Midbrain (tissue), 1 donor: ENCODE measurements at places on chromosomes 12 and 14.

DNA sequence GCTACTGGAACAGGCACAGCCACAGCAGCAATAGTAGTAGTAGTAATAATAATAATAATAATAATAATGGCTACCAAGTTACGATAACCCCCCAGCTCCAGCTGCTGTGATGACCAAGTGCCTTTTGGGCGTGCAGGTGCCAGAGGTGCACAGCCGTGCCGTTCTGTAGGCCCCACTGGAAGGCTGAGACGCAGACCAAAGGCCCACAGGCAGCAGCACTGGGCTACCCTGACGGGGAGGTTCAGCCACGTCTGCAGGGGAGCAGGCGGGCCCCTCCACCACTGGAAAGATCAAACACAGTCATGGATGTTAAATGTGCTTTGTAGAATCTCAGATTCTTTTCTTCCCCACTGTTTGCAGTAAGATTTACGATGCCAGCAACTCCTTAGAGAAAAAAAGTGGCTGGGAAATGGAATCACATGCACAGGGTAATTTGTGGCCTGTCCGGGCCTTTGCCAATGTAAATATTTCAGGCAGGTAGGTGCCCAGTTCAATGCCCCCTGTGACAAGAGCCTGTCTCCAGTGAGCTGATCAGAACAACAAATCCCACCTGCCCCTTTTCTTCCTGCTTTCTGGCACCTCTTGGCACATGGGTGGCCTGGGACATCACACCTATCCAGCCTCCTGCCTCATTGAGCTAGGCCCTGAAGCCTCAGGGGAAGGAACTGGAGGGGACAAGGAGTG is 32.6 kb downstream of the CCDC85C start:
- DNase-seq: no peak

- DNase-seq: no peak
These were observed 131.7 kb downstream of the ST8SIA1 start for GRCh38 chr12:22202847-22203246.

DNA sequence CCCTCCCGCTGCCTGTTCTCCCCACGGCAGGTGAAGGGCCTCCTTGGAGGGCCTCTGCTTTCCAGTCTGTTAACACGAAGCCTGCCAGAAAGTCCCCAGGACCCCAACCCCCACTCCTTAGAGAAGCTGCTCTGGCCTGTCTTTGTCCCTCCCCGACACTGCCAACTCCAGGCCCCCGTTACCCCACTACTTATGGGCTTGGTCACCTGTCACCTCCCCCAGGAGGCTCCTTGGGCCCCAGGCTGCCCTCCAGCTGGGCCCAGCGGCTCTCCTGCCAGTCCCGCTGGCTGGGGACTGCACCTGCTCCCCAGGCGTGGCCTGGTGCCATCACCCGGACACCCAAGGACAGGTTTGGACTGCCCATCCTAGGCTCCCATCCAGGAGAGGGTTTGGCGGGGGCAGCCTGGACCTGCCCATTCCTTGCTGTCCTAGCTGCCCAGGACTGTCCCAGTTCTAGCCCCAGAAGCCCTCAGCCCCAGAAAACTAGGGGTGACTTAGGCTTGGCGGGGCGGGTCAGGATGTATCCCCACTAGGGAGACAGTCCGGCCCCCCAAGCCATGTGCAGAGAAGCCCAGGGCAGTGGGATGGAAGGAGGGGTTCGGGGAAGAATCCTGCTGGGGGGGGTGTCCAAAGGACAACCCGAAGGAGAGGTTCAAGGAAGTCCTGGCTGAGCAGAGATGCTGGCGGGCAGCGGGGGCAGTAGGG is 155.7 kb upstream of the C14orf180 start:
- no peak for DNase-seq

GRCh38 chr12:53204351-53204750 is 2.7 kb downstream of the ITGB7 start:
- no peak for DNase-seq

DNA sequence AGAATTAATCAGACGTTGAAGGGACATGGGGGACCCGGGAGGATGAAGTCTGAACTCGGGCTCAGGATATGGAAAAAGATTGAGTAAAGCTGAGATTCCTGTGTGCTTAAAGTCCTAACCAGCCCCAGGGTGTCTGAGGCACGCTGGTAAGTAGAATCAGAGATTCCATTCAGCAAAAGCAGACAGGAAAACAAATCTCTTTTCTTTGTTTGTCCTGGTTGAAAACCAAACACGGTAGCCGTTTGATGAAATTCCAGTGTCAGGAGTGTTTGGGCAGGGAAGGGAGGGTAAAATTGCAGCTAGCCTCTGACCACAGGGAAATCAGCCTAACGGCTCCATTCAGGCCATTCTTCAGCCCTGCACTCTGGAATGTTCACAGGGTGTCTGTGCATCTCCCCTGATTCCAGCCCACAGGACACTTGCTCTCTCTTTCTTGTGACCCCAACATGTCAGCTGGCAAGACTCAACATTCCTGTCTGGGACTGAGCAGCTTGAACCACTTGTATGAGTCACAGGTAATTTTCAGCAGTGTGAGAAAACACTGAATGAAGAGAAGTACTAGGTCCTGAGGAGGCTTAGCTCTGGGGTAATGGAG is 31.0 kb downstream of the NINJ2 start:
- no peak for DNase-seq

GRCh38 chr14:50798048-50798421 is 32.9 kb downstream of the NIN start:
- no peak for DNase-seq
